ENCODE measurements at places on chromosomes 13 and 19. TPM values are rescaled to one million over a fixed set of nuclear protein-coding genes. Genes with fewer than 3 reads are reported as not detected.

Gene CEACAM4
- total RNA-seq, result 0.32 TPM

Gene NDUFB7
- total RNA-seq, result 529 TPM

Gene NKPD1
- not detected for total RNA-seq

Gene FLT3LG
- 4.7 TPM for total RNA-seq

Gene MYH14
- 99.3 TPM for total RNA-seq

Gene ZNF112
- total RNA-seq, result 3.9 TPM

Gene STXBP2
- 8.4 TPM for total RNA-seq

Gene PNMA8A
- 7.6 TPM for total RNA-seq

Gene SLITRK6
- 0.60 TPM for total RNA-seq

All from Right ventricle myocardium inferior (tissue), 1 donor.